HT1080 (cell line): ENCODE measurements at places on chromosomes 2 and 18. TPM values are rescaled to one million over a fixed set of nuclear protein-coding genes. Genes with fewer than 3 reads are reported as not detected.

GRCh38 chr18:45197526-45197970 lies 417.7 kb upstream of the SLC14A2 start:
- peak; percentile 99 for DNase-seq

GRCh38 chr18:63836456-63836855 lies 51.0 kb upstream of the SERPINB2 start:
- no peak for DNase-seq

- no peak for DNase-seq
Measured at GRCh38 chr2:65885266-65885665, 452.9 kb upstream of the SPRED2 start.

DNA sequence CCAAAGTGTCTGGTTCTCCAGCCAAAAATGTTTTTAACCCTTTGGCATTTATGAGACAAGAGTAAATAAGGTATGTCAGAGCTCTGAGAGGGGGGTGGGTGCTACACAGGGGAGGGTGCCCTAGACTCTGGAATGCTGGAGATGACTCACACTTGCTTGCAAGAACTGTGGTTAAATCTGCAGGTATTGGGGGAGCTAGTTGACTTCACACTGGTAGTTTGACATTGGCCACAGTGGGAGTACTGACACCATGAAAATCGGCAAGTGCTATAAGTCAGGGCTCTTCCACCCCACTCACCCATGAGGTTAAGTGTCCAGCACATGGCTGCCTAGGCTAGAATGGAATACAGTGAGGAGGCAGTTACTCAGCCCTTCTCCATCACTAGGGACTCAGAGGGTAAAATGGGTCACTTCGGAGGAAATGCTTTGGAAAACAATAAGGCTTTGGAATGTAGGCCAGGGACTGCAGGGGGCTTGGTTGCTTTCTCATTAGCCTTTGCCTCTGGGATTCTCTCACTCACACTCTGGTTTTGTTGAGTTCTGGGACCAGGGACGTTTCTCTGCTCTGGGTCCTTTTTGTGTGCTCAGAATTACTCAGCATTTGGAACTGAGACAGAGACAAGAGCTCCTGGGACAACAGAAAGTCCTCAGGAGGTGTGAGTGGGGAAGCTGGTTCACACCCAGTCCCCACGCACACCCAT lies 91.6 kb downstream of the ACKR3 start:
- DNase-seq = peak; percentile 72

DNA sequence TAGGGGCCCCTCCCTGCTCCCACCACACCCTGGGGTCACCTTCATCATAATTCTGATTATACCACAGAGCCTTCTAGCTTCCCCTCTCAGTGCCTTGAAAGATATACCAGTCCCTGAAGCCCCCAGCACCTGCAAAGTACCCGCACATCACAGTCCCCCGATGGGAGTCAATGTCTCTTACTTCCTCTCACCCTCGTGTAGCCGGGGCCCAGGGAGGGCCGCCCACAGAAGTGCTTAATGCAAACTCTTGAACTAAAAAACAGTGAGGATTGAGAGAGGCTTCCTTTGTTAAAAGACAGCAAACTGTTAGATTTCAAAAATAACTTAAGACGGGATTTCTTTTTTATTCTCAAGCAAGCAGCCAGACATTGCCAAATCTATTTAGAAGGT lies 76.5 kb downstream of the SFXN5 start:
- DNase-seq = no peak

GRCh38 chr2:48227617-48228344 lies 302.2 kb upstream of the STON1 start:
- no peak for DNase-seq

GRCh38 chr2:97658691-97659157 lies 5.1 kb downstream of the ACTR1B start:
- DNase-seq = no peak

DNA sequence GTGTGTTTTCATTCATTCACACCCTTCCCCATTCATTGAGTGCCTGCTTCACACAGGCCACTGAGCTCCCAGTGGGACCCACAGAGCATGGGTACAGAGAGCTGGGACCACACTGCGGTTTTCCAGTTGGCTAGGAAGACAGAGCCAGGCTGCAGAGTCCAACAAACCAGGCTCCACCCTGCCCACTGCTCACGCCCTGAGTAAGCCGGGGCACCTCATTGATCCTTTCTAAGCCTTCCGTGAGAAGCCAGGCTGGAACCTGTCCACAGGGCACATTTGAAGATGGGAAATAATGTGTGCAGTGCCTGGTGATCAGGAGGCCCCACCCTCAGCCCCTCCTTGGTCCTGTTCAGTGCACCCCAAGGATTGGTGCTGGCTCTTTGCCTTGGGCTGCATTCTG lies 13.5 kb downstream of the KCNIP3 start:
- DNase-seq = no peak

DNA sequence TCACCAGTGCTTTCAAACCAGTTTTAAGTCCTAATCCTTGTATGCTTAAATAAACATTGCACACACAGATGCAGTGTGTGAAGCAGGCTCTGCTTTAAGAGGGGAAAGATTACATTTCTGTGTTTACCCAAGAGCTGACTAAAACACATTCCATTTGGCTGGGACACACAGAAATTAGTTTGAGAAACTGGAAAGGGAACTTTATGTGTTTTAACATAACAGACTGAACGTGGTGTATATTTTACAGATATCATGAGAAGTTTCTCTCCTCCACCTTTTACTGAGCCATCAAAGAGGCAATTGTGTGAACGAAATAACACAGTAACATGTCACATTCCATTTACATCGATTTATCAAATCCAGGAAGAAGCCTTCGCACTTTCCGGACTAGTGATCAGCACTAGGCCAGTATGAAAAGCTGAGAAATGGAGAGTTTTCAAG lies 121.8 kb downstream of the MAIP1 start:
- peak; percentile 42 for DNase-seq

- no peak for DNase-seq
Measured at GRCh38 chr18:52216109-52216508, 123.9 kb upstream of the DCC start.

DNA sequence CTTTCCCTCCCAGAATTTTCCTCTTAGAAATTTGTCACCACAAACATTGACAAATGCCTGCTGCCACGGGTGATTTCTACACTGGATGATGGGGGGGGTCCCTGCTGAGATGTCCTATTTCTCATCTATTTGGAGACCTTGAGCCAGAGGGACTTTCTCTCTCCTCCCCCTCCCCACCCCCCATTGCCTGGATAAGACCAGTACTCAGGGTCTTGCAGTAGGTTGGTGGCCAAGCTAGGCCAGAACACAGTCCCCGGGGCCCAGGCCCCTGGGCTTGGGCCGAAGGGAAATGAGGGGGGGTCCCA lies 560 bp upstream of the DUSP2 start:
- DNase-seq = no peak

GRCh38 chr2:98912957-98913915 lies 22.8 kb downstream of the CRACDL start:
- peak; percentile 61 for DNase-seq

DNA sequence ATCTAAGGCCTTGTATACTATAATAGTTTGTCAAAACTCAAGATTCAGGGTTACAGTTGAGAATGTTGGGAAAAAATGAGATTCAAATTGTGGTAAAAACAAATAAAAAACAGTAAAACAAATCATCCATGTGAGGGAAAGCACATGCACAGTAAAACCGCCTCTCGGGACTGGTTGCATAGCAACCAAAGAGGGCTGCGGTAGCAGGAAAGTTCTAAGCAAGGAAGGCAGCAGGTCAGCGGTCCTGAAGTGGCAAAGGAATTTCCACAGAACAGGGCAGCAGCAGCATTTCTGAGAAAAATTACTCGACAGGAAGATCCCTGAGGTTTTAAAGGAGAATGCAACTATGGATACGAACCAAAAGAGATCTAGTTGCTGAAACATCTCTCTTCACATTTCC lies 93.7 kb downstream of the DYNAP start:
- DNase-seq = no peak

- DNase-seq = no peak
Measured at GRCh38 chr2:170486730-170487129, 228.4 kb upstream of the SP5 start.

DNA sequence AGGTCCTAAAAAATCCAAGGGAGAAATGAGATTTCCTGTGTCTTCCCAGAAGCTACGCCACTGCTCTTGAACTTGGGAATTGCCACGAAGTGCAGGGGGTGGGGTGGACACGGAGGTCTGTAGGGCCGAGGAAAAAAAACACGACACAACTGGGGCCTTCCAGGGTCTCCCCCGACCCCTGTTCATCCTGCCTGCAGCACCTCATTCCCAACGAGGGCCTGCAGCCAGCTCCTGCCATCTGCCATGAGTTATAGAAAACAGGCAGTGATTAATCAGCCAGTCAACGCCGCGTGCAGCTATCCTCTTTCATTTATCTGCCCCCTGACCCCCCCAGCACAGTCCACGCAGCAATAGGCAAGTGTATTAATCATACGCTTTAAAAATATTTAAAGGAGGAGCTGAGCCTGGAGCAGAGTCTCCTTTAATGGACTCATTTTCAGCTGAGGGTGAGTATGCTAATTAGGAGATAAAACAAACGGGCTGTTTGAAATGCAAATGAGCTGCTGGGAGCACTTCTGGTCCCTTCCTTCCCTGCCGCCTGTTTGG lies 209.9 kb downstream of the TFCP2L1 start:
- peak; percentile 100 for DNase-seq

DNA sequence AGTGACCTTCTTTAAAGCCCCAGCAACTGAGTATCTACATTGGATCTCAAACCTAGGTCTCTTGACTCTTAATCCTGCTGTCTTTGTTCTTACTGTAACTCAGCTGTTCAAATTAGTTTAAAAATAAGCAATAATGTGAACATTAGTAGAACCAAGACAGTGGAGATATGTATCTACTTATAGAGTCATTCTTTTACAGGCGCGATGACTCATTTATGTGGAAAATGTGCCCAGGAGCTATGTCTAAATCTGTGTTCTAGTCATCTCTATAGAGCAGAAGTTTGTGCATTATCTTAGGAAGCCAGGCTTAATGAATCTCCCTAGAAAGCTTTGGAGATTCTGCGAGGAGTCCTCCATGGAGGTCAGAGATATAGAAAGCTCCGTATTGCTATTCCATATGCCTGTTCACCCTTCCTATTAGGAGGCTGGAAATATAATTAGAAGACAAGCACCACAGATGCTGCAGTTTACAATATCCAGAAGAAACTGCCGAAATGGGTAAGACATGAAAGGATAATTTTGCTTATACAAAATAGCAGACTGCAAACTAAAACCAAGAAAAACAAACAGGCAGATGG lies 211.6 kb downstream of the TRIB2 start:
- peak; percentile 61 for DNase-seq

- DNase-seq = no peak
Measured at GRCh38 chr18:77061946-77062517, 70.6 kb downstream of the MBP start.

- peak; percentile 50 for DNase-seq
Measured at GRCh38 chr18:34773961-34774766, 64.1 kb downstream of the DTNA start.

- no peak for DNase-seq
Measured at GRCh38 chr2:217954469-217954868, 48.3 kb downstream of the TNS1 start.

DNA sequence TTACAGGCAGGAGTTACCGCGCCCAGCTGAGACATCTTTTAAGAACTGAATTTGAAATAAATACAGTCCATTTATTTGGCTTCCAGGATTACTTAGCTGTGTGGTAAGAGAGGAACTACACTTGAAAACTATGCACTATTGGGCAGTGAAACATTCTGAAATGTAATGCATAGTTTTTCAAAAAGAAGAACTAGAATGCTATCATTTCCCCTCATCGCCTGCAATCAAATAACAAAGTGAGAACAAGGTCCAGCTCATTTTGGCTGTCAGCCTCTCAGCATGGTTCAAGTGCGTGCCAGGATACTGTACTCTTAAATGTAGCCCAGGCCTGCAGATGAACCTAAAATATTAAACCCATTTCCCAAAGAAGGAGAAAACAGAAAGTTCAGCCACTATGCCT lies 76.6 kb upstream of the ARL5A start:
- DNase-seq = no peak

- no peak for DNase-seq
Measured at GRCh38 chr18:62464266-62464665, 58.6 kb upstream of the ZCCHC2 start.

- no peak for DNase-seq
Measured at GRCh38 chr2:108023776-108024175, 37.5 kb downstream of the SLC5A7 start.

DNA sequence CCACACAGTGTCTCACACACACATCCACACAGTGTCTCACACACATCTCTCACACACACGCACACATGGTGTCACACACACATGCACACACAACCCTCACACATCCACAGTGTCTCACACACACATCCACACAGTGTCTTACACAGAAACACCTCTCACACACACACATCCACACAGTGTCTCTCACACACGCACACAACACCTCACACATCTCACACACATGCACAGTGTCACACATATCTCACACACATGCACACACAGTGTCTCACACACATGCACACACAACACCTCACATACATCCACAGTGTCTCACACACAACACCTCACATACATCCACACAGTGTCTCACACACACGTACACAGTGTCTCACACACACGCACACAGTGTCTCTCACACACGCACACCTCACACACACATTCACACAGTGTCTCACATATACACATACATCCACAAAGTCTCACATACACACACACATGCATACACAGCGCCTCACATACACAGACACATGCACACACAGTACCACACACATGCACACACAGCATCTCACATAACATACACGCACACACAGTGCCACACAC lies 473.9 kb upstream of the HS6ST1 start:
- DNase-seq = no peak

GRCh38 chr2:176067589-176068418 lies 16.0 kb downstream of the EVX2 start:
- DNase-seq = no peak

DNA sequence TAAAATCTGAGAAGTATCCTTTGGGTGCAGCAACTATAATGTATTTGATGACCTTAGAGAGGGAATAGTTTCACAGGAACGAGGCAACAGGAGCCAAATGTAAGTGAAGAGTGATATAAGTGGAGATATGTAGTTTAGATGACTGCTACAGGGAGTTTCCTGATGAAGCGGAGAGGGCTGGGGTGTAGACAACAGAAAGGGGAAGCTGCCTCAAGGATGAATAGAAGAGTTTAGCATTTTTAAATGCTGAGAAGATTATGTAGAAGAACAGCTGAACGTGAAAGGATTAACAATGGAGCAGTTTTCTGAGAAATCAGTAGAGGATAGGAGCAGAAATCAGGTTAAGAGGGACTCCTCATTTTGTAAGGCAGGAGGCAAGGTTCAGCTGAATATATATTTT lies 133.3 kb downstream of the LCLAT1 start:
- no peak for DNase-seq

Gene WNT10A
- 0.20 TPM in 1 of 2 replicates, not detected in the other for total RNA-seq

Gene TRIM54
- total RNA-seq = 0.13 and 1.2 TPM in 2 replicates

Gene VRK2
- 21.5 and 24.4 TPM in 2 replicates for total RNA-seq

Gene COLEC11
- total RNA-seq = 0.72 and 2.2 TPM in 2 replicates

Gene CRYBA2
- not detected in 2 replicates for total RNA-seq

Gene EPC2
- 14.0 and 17.1 TPM in 2 replicates for total RNA-seq

Gene CHMP1B
- total RNA-seq = 24.9 and 31.4 TPM in 2 replicates

Gene LAMA3
- total RNA-seq = 0.40 and 0.56 TPM in 2 replicates

Gene PAPOLG
- 9.1 and 9.6 TPM in 2 replicates for total RNA-seq

Gene ABHD3
- 3.8 and 5.1 TPM in 2 replicates for total RNA-seq

Gene KCNJ3
- 0.37 TPM in 1 of 2 replicates, not detected in the other for total RNA-seq

Gene SERPINB2
- total RNA-seq = 0.27 and 1.8 TPM in 2 replicates

Gene QPCT
- 0.26 TPM in 1 of 2 replicates, not detected in the other for total RNA-seq

Gene REG3G
- total RNA-seq = 0.23 TPM in 1 of 2 replicates, not detected in the other
